ENCODE measurements at places on chromosomes 5 and 9.

DNA sequence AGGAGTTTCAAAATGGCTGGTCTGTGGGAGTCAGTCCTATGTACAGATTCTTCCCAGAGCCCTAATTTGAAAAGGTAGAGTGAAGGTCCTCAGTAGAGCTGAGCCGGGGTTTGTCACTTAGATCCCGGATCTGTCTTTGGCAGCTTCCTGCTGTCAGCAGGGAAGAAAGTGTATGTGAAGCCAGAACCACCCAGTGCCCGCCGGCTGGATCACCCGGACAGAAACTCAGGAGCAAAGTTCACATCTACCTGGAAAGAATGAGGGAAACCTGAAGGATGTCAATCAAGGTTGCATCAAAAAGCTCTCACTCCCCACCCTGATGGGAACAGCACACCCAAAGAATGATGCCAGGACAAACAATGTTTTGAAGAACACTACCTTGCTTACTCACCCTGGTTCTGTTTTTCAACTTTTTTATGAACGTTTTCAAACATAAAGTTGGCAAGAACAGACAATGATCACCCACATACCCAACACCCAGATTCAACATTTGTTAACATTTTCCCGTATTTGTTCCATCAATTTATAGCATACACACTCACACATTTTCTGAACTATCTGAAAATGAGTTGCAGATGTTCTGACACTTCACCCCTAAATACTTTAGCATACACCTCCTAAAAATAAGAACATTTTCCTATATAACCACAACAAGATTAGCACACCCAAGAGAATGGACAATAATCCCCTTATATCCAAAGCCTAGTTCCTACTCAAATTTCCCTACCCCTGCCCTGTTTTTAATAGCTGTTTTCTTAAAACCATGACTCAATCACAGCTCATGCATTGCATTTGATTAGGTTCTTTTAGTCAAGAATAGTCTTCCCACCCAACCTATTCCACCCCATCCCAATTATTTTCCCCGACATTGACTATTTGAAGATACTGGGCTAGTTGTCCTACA lies 133.9 kb downstream of the LHFPL2 start:
- no peak for DNase-seq

DNA sequence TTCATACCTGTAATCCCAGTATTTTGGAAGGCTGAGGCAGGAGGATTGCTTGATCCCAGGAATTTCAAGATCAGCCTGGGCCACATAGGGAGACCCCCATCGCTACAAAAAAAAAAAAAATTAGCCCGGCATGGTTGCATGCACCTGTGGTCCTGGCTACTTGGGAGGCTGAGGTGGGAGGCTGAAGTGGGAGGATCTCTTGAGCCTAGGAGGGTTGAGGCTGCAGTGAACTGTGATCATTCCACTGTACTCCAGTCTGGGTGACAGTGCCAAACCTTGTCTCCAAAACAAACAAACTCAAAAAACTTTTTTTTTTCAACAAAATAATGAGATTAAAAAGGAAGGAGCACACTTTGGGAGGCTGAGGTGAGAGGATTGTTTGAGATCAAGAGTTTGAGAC lies 14.2 kb downstream of the KIAA1958 start:
- DNase-seq: no peak

- DNase-seq: no peak
Observed at GRCh38 chr5:67732921-67733320, 482.6 kb upstream of the PIK3R1 start.

- DNase-seq: no peak
Observed at GRCh38 chr9:130931508-130932254, 7.4 kb downstream of the FIBCD1 start.

DNA sequence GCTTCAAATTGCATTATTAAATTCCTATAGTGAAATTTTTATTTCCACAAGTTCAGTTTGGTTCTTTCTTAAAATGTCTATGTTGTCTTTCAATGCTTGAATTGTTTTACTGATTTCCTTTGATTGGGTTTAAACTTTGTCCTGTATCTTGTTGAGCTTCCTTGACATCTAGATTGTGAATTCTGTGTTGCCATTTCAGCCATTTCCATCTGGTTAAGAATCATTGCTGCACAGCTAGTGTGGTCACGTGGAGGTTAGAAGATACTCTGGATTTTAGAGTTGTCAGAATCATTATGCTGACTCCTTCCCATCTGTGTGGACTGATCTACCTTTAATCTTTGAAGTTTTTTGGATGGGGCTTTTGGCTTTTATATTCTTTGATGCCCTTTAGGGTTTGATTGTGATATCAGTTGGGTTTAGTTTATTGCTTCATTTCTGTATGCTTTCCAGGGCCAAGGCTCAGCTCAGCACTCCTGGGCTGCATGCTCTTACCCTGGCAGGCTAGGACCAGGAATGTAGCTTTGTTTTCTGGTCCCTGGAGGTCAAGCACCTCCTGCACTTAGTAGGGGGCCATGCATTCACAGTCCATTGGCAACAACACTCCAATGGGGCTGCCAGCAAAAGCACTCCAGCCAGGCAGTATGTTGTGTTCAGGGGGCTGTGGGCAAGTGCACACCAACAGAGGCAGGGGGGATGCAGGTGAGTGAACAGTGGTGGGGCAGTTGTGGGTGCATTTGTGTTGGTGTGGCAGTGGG lies 141.4 kb downstream of the PRR16 start:
- DNase-seq: no peak

DNA sequence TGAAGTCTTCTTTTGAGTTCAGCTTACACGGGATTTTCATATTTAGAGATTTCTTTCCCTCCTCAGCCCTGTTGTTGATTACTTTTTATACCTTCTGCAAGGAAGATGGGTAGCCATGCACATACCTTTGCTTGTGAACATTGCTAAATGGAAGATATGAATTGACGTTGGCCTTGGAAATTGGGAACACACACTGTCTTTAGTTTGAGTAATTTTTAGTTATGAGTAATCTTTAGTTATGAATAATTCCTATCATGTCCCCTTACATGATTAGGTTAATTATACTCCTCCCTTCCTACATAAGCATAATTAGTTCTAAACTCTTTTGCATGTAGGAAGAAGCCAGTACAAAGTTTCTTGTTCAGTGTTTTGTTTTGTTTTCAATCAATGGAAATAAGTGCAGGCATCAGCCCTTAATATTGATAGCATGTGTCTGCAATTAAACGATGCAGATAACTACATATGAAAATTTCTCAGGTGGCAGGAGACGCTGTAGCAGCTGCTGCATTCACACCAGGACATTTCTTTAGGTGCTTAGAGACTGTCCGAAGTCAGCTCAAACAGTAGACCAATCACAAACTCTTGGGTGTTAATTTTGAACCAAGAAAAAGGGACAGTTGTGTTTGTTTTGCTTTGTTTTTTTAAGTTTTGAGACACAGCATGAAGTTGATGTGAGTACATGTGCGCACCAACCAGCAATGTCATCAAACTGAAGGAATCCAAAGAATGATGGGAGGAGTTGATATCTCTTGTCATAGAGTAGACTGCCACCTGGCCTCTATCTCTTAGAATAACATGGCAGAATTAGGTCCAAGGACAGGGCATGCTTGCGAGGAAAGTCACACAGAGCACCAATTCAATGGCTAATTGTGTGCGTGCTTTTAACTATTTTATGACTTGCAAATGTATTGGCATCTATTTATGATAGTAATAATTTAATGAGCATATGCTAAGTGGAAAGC lies 51.4 kb downstream of the SMARCA2 start:
- no peak for DNase-seq

- DNase-seq: no peak
Observed at GRCh38 chr9:126838895-126839294, 21.5 kb upstream of the ZBTB34 start.

DNA sequence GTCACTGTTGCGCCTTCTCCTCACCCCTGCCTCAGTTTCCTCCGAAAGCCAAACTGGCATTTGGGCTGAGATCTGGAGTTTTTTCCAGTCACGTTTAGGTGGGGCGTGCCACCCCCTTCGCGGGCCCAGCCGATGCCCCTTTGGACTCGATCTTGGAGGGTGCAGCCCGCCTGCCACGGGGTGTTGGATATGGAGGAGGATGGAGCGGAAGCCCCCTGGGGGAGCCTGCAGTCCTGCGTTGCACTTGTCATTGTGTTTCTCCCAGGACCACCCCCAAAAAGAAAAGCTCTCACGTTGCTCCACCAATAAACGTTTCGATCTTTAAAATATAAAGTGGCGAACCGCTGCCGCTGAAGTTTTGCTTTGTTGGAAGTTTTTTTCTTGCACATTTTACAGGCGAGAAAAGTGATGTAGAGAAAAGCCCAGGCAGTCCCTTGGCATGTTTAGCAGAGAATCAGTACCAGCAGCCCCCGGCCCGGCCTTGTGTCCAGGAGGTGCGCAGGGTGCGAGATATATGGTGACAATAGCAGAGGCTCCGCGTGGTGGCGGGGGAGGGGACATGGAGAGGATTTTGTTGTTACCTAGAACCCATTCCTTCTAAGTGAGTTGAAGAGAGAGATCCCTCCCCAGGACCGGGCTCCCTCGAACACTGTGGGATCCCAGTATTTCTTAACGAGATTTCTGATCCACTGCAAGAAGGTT lies 681 bp downstream of the F2R start:
- DNase-seq: no peak

GRCh38 chr5:14779975-14780374 lies 91.6 kb downstream of the ANKH start:
- no peak for DNase-seq

DNA sequence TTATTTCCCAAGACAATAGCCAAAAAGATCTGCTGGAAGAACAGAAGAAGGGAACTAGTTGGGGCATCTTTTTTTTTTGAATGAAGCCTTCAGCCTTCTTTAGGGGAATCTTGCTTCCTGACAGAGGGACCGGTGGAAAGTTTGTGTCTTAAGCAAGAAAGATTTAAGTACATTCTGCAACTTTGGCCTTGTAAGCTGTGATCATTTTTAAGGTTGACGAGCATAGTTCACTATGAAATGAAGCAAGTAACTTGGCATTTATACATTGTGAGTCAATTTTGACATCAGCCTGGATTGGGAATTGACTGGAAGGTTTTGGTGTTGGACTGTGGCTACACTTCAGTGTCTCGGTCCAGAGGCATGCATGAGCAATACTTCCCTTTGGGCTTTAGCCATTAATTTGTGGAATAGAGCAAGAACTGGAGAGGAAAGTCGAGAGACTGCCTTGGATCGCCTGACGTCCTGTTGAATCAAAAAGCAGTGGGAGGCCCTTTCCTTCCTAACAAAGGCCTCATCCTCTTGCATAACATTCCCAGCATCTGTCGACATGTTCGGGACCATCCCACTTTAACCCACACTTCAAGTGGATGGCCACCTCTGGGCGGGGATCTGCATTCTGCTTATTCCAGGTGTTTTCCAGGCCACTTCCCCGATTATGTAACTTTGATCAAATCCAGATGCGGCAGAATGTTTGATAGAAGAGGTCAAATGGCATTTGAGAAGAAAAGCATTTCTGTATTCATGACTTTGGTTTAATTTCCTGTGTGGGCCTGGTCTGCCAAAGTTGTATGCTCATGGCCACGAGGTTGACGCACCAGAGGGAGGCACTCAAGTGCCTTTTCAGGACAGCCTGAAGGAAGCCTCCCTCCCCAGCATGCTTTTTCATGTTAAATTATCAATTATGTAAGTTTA lies 12.5 kb downstream of the ABL1 start:
- no peak for DNase-seq

DNA sequence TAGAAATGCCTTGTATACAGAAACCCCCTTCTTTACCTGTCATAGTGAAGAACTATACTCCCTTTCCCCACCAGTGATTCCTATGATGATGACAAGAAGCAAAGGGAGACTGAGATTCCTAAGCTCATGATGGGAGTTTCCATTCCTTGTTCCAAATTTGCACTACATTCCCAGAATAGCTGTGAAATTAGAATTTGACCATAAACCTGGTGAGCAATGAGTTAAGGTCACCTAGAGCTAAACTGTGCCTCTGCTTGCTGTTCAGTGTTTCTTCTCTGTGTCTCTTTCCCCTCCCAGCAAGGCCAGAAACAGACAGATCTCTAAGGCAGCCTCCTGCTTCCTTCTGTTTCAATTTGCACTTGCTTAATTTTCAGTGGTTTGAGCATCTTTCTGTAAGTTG lies 332.1 kb downstream of the PIK3R1 start:
- DNase-seq: no peak

DNA sequence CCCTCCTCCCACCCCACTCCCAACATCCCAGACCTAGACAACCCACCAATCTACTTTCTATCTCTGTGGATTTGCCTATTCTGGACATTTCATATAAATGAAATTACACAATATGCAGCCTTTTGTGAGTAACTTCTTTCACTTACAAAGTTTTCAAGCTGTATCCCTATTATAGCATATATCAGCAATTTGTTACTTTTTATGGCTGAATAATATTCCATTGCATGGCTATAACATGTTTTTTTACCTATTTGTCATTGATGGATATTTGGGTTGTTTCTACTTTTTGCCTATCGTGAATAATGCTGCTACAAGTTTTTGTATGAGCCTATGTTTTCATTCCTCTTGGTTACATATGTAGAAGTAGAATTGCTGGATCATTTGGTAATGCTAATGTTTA lies 1.9 kb upstream of the KIF3A start:
- no peak for DNase-seq

DNA sequence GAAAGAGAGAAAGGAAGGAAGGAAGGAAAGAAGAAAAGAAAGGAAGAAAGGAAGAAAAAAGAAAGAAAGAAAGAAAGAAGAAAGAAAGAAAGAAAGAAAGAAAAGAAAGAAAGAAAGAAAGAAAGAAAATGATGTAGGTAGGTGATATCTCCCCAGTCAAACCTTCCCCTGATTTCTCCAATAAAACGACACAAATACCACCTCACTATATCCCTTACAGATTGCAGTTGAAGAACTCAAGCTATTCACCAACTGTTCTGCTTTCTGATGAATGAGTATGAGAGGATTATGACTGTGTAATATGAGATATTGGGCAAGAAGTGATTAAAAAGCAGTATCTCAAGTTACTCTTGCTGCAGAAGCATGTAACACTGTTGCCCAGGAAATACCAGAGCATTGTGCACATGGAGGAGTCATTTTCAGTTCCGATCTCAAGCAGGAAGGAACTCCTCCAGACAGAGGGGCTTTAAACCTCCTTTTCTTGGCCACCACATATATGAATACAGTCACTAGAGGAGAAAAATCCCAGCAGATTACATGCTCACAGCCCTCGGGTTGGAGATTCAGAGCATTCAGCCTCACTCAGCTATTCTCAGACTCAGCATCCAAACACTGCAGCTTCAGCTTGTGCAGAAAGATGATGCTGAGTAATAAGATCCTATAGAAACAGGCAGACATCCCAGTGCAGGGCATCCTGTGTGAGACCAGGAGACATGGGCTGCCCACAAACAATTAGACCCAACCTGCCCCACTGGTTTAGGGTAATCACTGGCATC lies 61.4 kb downstream of the UGCG start:
- no peak for DNase-seq

- no peak for DNase-seq
Observed at GRCh38 chr5:124639095-124639665, 107.3 kb downstream of the ZNF608 start.

GRCh38 chr5:16759147-16759773 lies 142.5 kb upstream of the RETREG1 start:
- no peak for DNase-seq

DNA sequence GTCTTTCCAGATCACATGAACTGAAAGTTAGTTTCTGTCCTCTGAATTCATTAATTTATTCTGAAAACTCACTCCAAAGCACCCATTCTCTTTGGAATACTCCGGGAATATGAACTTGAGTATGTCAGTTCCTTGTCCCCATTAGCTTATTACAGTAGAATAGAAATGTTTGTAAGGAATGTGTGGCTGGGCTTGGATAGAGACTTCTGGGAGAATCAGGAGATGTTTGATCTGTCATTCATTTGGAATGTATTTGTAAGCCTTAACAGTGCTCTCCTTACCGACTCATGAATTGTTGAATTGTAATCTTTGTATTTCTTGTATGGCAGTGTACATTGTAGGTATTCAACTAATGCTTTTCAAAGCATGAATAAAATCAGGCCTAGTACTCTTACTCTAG lies 548.4 kb downstream of the LRRC70 start:
- no peak for DNase-seq

- DNase-seq: no peak
Observed at GRCh38 chr9:137676998-137677397, 58.2 kb downstream of the EHMT1 start.
